ENCODE measurements at places on chromosomes 6 and 20.

- DNase-seq: no peak
These were observed 98.7 kb downstream of the ADGRG6 start for GRCh38 chr6:142400495-142400894.

GRCh38 chr6:142822383-142822782 lies 122.6 kb downstream of the HIVEP2 start:
- no peak for DNase-seq

GRCh38 chr6:110217266-110217665 lies 37.0 kb downstream of the CDC40 start:
- no peak for DNase-seq

DNA sequence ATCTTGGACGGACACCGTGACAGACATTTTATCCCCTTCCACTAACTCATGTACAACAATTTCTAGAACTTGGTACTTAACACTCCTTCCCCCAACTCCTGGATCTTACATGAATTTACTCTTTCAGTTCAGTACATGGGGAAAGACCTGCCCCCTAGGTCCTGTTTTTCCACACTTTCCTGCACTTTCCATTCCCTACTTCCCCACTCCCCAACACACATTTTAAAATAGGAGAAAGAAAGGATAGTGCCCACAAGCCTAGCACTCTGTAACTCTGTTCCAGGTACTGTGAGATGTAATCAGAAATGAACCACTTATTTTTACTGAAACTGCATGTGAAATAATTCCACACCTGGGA lies 1.3 kb downstream of the ADGRG6 start:
- no peak for DNase-seq

DNA sequence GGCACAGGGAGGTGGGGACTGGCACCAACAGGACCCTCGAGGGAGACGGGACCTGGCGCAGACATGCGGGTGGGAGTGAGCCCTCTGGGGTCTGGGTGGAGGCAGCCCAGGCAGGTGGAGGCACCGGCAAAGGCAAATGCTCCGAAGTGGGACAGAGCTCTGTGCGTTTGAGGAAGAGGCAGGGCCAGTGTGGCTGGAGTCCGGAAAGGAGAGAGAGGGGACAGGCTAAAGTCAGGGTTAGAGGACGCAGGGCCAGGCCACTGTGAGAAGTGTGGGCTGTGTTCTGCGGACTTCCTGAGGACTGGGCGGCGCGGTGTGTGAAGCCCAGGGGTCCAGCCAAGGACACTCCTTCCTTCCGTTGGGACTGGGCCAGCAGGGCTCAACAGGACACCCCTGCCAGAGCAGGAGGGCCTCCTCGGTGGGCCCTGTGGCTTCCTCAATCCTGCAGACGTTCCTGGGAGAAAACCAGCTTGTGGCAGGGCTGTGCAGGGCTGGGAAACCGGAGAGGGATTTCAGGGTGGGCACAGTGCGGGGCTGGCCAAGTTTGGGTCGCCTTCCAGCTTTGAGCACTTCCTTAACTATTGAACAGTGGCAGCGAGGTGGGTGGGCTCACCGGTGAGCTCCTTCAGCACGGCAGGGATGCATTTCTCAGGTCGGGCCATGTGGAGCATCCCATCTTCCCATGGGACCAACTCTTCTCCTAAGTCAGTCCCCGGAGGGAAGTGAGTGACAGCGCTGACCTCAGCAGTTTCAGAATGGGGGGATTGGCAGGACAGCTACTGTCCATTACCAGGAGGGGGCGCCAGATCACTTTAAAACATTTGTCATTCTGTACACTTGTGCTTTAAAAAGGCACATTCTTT lies 22.5 kb downstream of the MOCS3 start:
- DNase-seq: peak; percentile 66

- DNase-seq: no peak
These were observed 45.3 kb upstream of the SIRPG start for GRCh38 chr20:1702855-1703254.

DNA sequence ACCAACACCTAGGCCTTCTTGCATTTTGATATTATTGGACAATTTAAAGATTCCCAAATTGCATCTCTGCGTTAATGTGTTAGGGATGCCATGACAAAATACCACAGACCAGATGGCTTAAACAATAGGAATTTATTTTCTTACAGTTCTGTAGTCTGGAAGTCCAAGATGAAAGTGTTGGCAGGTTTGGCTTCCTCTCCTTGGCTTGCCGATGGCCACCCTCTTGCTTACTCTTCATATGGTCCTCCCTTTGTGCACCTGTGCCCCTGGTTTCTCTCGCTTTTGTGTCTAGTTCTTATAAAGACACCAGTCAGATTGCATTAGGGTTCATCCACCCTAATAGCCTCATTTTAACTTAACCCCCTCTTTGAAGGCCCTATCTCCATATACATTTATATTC lies 842.4 kb upstream of the FLRT3 start:
- DNase-seq: no peak

DNA sequence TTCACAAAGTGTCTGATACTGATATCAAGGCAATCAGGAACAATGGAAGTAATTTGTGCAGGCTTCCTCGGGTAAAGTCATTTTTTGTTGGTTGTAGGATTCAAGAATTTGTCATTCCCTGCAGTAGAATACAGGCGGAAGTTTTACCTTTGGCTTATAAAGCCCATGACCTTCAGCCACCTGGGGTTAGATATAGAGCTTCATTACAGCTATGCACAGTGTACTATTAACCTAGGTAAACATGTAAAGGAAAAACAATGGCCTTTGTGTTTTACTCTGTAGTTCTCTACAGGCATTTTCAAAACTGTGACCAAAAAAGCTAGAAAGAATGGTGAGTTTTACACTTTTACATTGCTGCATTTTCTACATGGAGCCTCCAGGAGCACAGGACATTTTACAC lies 114.9 kb downstream of the NRSN1 start:
- no peak for DNase-seq

- DNase-seq: no peak
These were observed 79.6 kb upstream of the AHI1 start for GRCh38 chr6:135577059-135577538.

DNA sequence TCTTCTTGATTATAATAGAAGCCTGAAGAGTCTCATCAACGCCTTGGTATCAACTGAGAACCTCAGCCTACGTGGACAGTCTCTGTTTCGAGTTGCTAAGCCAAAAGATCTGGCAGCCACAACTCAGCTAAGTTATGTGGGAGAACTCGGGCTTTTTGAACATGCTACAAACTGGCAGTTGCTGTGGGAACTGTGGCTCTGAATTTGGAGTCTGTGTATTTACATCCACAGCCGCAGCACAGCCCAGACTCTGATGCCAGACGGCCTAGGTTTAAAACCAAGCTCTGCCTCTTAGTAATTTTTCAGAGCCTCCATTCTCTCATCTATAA lies 35.8 kb downstream of the RIPOR2 start:
- peak; percentile 21 for DNase-seq

GRCh38 chr20:1206366-1207148 lies 3.3 kb downstream of the C20orf202 start:
- DNase-seq: no peak

DNA sequence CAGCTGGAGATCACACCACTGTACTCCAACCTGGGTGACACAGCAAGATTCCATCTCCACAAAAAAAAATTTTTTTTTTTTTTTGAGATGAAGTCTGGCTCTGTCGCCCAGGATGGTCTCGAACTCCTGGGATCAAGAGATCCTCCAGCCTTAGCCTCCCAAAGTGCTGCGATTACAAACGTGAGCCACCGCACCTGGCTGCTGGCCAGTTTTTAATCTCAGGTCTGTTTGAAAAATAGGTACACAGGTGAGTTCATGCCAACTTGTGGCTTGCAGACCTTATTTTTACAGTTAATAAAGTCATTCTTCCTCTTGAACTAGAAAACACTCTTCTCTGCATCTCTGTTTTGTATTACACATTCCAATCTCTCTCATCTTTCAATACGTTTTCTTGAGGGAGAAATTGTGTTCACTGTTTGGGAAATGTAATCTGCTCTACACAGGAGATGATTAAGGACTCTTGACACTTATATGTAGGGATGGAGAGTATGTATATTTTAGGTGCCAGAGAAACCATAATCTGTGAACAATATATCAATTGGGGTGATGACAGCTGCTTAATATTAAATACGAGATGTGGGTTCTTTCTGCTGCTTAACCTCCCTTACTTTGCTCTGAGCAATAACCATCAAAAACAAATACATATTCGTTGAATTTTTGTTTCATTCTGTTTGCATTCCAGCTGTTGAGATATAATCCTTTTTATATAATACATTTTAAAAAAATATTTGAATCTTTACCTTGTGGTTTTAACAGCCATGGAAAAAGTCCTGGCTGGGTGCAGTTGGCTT lies 17.7 kb upstream of the RIPOR3 start:
- DNase-seq: no peak

DNA sequence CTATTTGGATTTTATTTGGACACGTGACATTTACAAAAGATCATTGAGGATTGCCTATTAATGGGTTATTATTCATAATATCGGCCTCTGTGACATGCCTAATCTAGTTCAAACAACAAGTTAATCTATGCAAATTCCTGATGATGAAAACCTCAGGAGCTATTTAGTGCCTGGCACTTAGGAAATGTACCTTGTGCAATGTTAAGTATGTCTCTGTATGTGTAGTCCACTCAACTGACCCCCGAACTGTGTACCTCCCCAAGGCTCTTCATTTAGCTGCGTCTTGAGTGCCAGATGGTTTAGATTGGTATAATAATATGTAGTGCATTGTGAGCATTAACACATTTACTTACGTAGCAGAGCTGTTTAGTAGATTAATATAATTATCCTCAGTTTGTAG lies 6.9 kb downstream of the LAMA2 start:
- DNase-seq: no peak

DNA sequence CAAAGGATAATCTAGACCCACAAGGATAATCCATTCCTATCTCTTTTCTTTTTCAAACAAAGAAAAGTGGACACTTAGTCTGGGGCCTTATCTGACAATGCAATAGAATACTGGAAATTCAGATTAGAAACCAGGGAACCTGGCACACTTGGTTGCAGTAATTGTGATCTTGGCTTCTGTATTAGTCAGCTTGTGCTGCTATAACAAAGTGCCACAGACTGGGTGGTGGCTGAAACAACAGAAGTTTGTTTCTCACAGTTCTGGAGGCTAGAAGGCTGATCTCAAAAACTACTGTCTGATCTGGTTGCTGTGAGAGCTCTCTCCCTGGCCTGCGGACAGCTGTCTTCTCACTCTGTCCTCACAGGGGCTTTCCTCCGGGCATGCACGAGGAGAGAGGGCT lies 49.4 kb downstream of the SNRNP48 start:
- DNase-seq: no peak

DNA sequence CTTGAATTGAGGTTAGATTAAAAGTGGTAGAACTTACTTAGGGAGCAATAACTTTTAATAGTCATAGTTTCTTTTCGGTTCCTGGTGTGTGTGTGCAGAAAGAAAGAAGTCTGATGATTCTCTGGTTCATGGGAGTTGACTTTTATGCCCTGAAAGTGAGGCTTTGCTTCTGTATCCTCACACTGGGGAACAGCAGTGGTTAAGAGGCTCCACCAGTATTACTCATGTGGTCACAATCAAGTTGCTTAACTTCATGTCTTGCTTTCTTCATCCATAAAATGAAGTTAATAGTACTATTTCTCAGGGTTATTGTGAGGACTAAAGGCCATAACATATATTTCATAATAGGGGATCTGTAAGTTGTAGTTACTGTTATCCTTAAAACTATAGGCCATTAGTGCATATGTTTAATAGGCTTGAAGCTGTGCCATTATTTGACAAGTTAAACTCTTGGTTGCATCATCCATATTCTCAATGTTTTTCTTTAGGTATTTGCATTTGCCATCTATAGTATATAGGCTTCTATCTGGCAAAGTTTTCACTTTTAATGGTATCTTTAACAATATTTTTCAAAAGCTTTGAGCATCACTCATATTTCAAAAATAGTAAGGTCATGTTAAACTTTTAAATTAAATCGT lies 262.4 kb downstream of the PLCB1 start:
- DNase-seq: no peak

GRCh38 chr6:72856801-72857200 lies 234.9 kb downstream of the KCNQ5 start:
- DNase-seq: no peak

DNA sequence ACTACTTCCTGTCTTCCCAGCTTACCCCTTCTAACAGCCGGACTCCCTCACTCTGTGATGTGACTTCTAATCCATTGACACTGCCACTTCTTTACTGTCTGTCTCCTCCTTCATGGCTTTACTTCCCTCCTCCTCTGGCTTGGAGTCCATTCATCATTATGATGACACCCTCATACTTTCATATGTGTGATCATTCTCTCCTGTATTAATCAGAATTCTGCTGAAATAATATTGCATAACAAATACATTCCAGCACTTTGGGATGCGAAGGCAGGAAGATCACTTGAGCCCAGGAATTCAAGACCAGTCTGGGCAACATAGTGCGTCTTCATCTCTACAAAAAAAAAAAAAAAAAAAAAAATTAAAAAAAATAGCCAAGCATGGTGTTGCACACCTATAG lies 147.9 kb upstream of the BTBD3 start:
- DNase-seq: no peak

DNA sequence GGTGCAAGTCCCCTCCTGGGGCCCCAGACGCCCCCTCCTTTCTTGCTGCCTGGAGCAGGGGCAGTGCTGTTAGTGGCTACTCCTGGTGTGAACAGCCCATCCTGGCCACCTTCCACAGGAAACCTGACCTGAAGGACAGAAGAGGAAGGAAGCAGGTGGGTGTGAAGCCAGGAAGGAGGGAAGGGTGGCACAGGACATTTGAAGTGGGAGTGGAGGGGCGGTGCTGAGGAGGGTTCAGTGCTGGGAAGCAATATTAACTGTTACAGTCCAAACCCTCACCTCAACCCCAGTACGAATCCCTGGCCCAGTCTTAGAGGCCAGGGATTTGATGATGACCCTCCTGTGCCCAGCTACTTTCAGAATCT lies 766 bp downstream of the PRICKLE4 start:
- DNase-seq: no peak

DNA sequence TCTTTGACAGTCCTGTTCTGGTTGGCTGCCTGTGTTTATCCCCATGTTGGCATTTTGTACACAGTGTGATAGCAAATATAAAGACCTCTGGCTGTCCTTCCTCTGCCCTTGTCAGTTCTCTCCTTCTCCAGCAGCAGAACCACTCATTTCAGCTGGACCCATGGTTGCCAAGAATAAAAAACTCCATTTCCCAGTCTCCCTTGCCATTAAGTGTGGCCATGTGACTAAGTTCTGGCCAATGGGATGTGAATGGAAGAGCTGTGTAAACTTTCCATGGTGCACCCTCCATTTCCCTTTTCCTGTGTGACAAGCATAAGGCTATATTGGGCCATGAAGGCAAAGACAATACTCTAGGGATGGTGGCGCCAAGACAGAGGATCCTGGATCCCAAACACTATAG lies 78.4 kb upstream of the TBC1D7 start:
- DNase-seq: no peak

DNA sequence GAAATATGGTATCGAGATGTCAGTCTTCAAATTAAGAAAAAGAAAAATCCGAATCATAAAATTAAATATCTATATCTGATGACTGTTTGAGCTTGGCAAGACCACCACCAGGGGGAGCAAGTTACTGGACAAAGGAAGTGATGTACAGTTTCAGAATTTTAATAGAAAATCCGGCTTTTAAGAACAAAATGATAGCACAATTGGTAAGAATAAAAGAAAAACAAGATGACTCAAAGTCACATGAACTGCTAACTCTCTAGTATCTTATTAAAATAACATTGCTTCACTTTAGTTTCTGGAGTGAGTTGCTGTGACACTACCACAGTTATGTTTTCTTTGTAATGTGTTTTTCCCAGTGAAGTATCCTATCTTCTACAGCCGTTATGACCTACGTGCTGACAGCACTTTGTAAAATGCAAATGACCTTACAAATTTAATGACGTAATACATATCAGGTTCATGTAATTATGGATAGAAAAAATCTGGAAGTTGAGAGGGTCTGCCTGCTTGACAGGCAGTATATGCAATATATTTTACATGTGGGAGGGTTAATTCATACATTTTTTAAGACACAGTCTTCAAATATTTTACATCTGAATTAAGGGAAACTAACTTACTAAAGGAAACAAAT lies 405.3 kb upstream of the HS3ST5 start:
- DNase-seq: peak; percentile 21
